ENCODE measurements at places on chromosomes 2 and 18.

DNA sequence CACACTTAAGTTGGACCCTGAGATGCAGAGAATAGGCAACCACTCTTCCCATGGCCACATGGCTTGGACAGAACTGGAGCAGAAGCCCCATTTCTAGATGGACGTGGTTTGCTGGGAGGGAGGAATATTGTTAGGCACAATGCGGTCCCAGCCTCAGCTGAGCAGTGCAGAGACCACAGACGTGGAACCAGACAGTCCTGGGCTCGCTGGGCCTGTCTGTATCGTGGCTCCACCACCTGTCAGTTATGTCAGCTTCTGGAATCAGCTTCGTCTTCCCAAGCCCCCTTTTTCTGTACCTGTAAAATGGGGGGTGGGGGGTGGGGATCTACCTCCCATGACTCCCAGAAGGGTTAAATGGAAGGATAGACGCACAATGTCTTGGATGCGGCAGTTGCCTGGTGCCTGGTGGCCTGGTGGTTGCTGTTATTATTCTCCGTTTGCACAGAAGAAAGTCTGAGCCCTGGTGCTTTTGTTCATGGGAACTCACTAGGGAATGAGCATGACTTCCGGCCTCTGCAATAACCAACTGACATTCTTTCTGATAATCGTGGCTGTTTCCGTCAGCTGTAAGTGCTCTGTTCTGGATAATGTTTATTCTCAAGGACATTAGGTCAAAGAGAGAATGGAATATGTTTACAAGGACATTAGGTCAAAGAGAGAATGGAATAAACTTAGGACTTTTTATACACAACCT, 31.4 kb downstream of the COLEC11 start:
- DNase-seq = peak; percentile 30

DNA sequence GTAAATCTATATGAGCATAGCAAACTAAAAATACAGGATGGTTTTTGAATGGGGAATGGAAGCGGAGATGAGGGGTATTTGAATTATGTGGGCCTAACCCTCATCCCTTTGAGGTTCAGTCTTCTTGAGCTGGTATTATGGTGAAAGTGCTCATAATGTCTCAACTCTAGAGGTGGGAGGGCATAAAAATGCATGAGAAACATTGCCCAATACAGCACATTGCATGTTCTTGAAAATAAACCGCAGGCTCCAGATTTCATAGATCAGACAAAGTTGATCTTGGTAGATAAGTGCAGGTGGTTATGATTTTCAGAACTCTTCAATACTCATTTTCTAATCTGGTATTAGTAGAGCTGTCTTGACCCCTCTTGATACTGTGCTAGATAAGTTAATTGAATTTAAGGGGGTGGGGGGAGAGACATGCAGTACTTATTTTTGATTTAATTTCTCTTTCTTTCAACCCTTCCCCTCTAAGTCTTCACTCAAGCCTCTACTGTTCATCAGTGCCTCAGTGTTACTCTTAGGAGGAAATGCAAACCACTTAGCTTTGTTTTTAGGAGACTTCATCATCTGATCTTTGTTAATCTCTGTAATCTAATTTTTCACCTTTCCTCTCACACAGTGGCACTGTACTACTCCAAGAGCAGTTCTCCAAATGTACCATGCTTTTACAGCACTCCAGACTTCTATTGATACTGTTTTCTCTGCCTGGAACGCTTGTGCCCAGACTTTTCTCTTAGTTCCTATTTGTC, 22.2 kb downstream of the XRCC5 start:
- DNase-seq = no peak

- DNase-seq = no peak
Measured at GRCh38 chr2:60945341-60945740, 64.0 kb downstream of the REL start.

GRCh38 chr2:24816884-24817283, 23.7 kb downstream of the CENPO start:
- DNase-seq = peak; percentile 83

DNA sequence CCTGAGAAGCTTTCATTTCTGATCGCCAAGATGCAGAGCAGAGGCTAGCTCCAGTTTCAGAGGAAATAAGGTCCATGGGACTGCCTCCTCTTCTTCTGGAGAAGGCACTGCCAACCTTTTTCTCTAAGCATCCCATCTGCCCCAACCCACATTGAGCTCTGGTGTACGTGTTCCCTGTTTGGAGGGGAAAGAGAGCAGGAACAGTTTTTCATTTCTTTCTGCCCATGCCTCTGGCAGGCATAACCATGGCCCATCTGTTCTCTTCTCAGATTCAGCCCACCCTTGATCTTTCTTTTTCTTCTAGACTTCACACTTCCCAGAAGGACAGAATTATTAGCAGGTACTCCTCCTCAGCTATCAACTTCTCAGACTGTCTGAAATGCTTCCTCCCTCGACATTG, 1110.3 kb upstream of the KLHL29 start:
- DNase-seq = no peak

DNA sequence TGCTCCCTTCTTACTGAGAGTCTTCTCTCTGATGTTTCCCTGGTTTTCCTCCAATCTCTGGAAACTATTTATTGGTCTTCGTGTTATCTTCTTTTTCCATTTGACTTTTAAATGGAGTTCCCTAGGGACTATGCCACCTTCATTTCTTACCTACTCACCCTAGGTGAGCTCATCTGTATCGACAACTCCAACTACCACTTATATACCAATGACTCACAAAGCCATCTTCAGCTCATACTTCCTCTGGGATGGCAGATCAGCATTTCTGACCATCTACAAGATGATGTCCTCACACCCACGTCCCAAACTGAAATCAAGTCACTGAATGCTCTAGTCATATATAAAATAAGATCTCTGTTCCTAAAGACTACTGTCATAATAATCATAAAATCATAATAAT, 40.6 kb downstream of the CFAP210 start:
- DNase-seq = no peak

DNA sequence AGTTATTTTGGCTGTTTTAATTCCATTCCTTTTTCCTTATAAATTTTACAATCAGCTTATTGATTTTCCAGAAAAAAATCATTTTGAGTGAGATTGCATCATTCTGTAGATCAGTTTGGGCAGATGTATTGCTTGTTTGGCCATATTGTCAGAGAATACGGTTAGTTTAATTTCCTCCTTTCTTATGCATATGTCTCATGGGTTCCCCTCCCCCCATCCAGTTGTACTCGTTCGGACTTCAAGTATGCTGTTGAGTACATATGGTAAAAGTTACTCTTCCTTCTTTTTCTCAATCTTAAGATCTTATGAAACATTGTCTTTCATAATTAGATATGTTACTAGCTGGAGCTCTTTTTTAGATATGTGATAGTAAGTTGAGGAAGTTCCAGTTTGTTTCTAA, 131.2 kb upstream of the TTC27 start:
- DNase-seq = no peak

All from astrocyte of the spinal cord (primary cell).